Effector CD8-positive, alpha-beta T cell (primary cell): ENCODE measurements at places on chromosomes 7 and 10.
A peak's percentile ranks its signal among the peaks of the same experiment; 100 is the strongest.

DNA sequence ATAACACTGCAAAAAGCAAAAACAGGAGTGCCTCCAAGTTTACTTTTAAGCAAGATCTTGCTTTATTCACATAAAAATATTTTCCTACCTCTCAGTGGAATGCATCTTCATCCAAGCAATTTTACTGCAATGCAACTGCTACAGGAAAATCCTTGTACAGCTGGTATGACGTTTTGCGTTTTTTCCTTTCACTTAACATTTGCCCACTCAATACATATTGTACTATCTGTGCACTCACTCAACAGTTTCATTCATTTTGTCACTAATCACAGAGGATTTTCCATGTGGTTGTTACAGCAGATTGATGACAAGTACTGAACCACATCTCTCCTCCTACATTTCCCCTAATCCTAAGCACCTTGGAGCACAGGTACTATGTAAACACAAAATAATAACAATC, 222.0 kb upstream of the IMMP2L start:
- no peak for DNase-seq

DNA sequence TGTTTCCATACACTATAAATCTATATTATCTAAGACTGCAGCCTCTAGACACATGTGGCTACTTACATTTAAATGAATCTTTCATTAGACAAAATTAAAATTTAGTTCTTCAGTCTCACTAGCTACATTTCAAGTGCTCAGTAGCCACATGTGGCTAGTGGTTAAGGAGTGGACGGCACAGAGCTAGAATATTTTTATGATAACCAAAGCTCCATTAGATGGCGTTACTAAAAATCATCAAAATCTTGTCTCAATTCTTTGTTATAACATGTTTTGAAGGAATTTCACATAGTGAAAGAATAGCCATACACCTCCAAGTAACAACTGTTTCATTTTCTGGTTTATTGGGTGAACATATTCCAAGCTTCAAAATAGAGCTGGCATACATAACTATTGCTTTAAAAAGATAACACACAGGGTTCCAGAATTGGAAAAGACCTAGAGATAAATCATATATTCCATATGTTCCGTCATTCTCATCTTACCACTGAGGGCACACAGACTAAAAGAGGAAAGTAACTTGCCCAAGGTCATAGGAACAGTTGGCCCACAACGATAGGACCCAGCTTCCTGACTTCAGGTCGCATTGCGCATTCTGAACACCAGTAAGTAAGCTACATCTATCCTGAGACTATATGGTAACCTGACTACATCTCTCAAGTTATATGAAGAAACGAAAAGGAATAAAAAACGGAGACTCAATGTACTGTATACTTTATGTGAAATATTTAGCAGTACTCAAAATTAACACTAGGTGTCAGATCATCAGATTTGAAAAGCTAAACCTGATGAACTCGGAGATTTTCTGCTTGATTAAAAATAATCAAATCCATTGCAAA, 66.6 kb downstream of the CAV1 start:
- no peak for DNase-seq

- no peak for DNase-seq
Measured at GRCh38 chr7:45514944-45515343, 59.2 kb upstream of the ADCY1 start.

GRCh38 chr10:34615770-34616169, 199.3 kb downstream of the PARD3 start:
- no peak for DNase-seq

DNA sequence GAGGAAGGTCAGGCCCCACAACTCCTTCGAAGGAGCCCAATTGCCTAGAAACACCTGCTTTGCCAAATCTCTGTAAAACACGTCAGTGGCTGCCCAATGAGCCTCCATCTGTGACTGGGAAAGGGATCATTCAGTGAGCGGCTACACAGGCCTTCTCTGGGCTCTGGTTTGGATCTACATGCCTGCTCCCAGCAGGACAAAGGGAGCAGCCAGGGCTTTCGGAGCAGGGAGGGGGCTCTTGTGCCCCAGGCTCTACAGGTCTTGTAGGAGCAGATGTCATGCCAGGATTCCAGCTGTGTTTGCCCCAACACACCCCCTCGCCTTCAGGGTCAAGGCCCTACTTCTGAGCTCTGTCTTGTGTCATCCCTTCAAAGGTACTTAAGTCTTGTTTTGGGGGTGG, 73.5 kb downstream of the CLEC2L start:
- no peak for DNase-seq

DNA sequence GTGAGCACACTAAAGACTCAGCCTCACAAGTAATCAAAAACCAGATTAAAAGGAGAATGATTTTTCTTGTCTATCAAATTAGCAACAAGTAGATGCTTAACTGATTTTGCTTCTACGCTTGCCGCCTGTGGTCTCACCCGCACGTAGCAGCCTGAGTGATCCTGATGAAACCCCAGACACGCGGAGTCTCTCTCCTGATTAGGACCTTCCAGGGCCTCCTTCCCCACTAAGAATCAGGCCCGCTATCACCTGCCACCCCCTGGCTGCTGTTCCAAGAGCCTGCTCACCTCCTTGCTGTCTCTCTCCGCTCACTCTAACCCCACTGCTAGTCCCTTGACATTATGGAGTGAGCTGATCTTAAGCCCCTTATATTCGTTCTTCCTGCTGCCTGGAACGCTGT, 325.9 kb upstream of the NRP1 start:
- DNase-seq: no peak

DNA sequence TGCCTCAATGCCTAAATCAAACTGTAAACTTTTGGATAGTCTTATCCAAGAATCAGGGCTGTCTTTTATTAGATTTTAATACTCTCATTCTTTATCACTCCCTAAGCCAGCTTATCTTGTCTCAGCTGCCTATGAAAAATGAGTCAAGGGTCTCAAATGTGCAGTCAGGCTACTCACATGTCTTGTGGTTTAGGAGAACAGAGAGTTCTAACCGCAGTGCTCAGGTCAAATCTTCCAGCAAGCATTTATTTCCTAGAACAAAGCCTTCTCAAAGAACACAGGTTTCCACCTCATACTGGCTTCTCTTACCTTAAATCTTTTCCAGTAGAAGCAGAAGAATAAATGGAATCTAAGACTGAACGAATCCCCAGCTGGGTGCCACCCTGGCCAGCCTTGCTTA, 23.5 kb downstream of the HTR5A start:
- DNase-seq: no peak

DNA sequence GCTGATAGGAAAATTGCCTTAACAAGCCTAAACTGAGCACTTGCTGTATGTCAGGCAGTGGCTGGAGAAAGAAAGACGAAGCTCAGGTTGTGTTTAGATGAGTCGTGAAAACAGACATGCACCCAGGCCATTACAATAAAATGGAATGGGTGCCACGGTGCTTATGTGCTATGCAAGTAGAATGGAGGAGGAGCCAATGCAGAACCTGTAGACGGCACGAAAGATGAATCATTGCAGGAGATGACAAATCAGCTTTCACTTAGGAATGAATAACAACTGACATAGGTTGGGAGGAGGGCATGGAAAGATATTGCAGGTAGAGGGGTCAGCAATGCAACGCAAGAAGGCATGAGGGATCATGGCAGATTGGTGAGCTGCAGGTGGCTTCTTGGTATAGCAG, 61.2 kb upstream of the ARHGAP21 start:
- no peak for DNase-seq

DNA sequence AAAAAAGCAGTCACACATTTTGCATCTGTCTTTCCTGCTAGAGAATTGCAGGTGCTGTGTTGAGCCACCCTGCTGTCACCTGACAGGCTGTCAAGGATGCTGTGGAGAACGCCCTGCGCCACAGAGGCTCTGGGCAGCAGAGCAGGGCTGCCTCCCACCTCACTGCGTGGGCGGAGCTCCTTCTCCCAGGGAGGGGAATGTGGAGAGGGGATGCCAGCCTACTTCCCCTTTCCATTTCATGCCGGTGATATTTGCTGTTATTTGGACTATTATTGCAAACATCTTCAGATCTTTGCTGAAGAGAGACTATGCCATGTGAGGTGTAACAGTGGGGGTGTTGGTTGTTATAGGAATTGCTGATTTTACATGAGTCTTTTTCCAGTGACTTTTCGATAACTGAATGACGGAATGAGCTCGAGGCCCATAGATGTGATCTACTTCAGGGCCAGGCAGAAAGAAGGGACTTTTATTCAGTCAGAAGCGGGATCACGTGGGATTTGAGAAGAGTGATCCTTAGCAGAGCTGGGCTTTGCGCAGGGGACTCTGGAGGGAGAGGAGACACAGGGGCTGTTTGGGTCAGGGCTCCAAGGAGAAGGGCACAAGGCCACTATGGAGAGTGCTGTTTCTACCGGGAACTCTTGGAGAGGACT, 13.6 kb upstream of the PRKAG2 start:
- no peak for DNase-seq

DNA sequence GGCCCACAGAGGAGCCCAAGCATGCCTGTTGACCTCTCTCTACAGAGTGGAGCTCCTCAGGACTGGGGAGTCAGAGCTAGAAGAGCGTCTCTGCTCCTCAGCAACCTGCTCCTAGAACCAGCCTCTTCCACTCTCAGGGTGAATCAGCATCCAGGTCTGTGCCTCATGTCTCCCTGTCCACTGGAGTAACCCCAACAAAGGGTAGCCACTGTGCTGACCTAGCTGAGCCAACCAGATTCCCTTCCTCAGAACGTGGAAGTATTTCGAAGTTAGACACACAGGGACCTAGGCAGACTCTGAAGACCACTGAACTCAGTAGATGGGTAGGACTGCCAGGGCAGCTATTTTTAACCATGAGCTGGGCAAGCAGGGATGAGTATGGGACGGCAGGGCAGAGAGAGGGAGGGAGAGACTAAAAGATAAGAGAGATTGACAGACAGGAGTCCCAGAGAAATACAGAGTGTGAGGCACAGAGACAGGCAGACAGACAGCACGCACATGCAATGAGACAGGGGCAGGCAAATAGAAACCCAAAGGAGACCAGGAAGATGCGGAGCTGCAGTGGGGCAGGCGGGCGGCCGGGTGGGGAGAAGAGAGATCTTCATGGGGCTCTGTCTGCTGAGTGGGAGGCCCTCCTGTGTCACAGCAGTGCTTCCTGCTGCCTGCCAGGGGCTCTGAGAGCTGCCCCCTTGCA, 56.7 kb downstream of the OSBPL3 start:
- no peak for DNase-seq

DNA sequence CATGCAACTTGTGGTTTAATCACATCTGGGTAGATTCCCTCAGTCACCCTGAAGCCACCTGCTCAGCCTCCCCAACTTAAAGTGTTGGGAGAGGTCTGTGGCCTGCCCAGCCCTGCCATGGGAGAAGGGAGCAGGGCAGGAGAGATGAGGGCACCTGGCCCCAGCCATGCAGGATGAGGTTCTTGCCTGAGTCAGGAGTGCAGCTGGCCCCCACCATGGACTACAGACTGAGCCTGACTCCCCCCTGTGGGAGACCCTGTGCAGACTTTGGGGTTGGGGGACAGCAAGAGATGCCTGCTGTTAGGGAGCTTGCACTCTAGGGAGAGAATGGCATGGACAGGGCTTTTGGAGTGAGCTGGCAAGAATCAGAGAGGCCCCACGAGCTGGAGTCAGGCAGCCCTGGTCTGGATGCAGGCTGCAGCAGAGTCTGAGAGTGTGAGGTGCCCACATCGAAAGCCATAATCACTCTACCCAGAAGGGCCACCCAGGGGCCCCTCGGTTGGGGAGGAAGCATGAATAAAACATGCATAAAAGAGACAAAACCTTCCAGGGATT, 34.7 kb upstream of the DPYSL4 start:
- DNase-seq: no peak

DNA sequence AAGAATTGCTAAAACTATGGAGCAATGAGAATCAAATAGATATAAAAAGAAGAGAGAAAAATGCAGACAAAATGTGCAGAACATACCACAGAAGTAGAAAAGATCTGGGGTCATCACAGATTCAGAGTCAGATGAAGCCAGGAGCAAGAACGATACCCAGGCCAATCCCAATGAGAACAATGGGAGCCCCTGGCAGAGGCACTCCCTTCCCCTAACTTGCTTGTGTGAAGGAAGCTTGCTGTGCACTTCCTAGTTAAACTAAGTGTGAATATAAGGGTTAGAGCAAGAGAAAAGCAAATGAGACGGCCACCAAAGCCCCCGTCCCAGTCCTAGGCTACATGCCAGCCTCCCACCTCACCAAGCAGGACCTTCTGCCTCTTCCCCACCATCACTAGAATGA, 12.7 kb downstream of the PARP12 start:
- DNase-seq: no peak

GRCh38 chr10:80108576-80109239, 23.8 kb upstream of the PLAC9 start:
- no peak for DNase-seq

GRCh38 chr10:46106410-46107255, 60.6 kb upstream of the MSMB start:
- DNase-seq: peak; percentile 16

GRCh38 chr7:117751775-117752174, 121.5 kb downstream of the CTTNBP2 start:
- no peak for DNase-seq

- no peak for DNase-seq
Measured at GRCh38 chr10:88322324-88323063, 260.6 kb downstream of the RNLS start.

GRCh38 chr7:30347226-30348082, 63.1 kb downstream of the ZNRF2 start:
- no peak for DNase-seq

GRCh38 chr7:7257899-7258692, 75.8 kb downstream of the C1GALT1 start:
- DNase-seq: no peak

- DNase-seq: no peak
Measured at GRCh38 chr10:132810141-132810806, 24.3 kb upstream of the NKX6-2 start.

GRCh38 chr10:34759837-34760215, 55.3 kb downstream of the PARD3 start:
- DNase-seq: no peak

DNA sequence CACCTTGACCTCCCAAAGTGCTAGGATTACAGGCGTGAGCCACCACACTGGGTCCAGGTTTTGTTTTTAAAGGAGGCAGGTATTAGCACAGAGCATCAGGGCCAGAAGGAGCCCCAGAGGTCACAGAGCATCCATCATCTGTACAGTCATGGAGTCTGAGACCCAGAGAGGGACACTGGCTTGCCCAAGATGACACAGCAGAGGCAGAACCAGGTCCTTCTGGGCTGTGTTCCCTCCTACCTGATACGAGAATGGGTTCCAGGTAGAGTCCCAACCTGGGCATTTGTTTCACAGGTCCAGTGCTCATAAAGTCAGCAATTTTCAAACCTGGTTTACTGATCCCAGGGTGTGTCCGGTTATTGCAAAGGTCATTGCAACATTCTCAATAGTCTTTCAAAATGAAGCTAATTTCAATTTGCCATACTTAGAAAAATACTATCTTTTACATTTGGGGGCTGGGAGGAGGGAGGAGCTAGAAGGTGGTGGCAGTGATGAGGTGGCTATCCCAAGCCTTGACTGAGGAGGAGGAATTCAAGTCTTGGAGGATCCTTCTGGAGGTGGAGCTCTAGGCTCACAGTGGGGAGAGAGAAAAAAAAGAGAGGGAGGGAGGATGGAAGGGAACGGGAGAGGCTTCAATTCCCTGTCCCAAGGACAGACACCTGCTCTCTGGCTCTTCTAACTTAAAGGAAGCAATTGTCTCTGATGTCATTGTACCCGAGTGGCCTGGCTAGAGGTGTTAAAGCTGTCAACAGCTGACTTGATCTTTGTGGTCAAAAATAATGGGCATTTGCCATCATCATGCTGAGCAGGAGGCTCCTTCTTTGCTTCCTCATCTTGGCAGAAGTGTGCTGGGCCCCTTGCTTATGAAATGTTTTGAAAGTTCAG, 8.1 kb downstream of the MXI1 start:
- no peak for DNase-seq

- no peak for DNase-seq
Measured at GRCh38 chr7:117096942-117097341, 143.6 kb downstream of the ST7 start.

GRCh38 chr7:52727632-52728031, 307.8 kb upstream of the POM121L12 start:
- no peak for DNase-seq
